ENCODE measurements at places on chromosomes 5 and 9.

DNA sequence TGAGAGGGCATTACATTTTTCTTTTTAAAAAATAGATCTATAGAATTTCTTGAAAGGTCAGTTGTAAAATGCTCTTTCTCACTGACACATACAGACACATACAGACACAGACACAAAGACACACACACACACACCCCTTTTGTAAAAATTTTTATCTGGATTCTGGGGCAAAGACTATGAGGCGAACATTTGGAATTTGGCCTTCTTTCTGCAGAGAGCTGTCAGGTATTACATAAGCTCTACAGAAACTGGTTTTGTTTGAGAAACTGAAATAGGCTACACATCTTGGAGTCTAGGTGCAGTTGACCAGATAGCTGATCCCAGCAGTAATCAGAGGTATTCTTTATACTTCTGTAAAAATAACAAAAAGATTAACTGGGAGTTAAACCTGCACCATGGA, 315.9 kb upstream of the RPS23 start:
- DNase-seq = no peak

- no peak for DNase-seq
Observed at GRCh38 chr5:82959466-82959865, 117.7 kb downstream of the TMEM167A start.

DNA sequence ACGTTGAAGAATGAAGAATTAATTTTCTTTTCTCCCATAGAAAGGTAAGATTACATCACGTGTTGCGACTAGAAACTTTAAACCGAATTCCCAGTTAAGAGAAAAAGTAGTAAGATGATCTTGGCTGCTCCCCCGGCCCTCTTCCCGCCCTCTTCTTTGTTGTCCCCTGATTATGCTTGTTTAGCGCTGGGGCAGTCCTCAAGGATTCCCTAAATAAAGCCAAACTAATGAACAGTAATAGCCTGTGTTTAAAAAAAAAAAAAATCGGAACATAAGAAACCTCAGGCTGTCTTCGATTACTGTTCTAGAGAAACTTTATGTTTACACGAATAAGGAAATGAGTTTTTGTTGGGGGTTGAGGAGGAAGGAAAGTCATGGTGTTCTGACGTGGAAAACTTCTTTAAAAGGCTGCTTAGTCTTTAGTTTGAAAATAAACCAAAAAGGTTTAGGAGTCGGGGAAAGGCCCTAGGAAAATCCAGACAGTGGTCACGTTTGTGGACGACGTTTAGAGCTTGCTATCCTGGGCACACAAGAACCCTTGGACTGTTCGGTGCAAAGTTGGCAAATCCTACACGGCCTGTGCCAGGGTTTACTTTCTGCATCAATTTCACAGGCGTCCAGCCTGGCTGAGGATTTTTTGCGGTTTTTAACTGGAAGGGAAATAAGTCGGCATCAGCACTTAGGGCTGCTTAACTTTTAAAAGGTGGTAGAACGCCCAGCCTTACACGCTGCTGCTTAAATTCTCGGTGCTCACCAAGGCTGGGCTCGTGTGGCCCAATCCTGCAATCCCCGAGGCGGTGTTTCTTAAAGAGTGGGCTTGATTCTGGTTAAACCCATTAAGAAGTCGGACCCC, 1.1 kb upstream of the MAT2B start:
- DNase-seq = peak; percentile 74

GRCh38 chr9:19465586-19466279, 56.9 kb downstream of the ACER2 start:
- DNase-seq = no peak

DNA sequence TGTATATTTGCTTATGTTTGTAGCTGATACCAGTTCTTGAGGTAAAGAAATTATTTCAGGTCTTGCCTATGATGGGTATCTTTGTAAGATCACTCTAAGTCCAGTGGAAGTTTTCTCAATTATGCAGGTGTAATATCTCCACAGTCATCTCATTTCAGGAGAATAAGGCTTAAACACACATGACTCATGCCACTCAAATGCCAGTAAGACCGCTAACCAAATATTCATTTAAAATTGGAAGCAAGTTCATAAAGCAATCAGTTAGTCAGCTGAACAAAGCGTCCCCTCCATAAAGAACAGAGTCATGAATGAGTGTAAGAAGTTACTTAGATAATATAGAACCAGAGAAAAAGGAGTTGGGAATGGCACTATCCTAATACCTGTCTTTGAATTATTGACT, 248.7 kb downstream of the LURAP1L start:
- no peak for DNase-seq

DNA sequence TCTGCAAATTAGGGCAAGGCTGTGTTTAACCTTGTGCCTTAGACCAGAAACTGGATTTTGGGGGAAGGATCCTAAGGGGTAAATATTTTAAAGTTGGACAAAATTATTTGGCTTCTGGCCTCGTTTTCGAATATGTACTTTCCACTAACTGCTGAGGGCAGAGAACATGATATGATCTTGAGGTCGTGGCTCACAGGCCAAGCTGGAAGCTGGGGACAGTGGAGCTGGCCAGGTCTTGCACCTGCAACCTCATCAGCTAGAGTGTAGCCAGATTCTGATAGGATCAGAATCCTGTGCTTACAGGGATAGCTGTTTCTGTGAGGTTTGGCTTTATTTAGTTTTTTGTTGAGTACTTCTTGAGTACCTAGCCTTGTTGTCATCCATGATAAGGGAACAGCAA, 24.9 kb downstream of the MAN2A1 start:
- DNase-seq = no peak

DNA sequence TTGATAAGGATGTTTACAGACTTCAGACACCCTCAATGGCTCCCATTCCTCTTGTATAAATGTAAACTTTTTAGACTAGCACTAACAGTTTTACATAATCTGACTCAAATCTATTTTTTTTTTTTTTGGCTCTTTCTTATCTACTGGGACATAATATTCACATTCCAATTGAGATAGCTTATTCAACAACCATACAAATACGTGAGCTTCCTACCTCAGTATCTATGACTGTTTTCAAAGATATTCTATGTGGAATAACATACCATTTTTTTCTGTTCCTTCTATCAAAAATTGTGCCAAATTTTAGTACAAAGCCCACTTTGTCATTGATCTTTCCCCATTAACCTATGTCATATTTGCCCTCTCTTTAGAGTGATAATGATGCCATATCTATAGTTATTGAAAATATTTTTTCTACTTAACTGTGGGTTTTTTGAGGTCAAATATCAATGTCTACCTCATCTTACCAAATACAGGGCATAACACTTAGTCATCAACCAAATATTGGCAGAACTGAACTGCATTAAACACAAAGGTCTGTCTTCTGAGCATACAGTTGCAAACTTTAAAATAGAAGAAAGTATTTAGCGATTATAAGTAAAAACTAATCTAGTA, 482.6 kb downstream of the PTPRD start:
- DNase-seq = no peak

- no peak for DNase-seq
Observed at GRCh38 chr9:127209948-127210640, 54.5 kb upstream of the GARNL3 start.

DNA sequence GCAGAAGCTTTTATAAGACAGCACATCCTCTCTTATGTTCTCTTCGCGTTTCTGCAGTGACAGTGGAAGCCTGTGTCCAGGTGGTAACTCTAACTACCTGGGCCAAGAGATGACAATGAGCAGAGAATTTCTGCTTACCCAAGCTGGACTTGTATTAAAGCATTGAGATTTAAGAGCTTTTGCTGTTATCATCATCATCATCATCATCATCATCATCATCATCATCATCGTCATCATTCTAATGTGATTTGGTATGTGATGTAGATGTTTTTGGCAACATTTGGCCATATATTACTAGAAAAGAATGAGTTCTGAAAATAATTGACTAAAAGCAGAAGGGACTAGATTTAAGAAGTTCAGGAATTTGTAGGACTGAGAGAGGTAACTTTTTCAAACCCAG, 401.3 kb downstream of the BRINP1 start:
- DNase-seq = no peak

GRCh38 chr5:68299575-68299974, 84.0 kb downstream of the PIK3R1 start:
- no peak for DNase-seq

GRCh38 chr5:162139190-162139589, 71.6 kb downstream of the GABRG2 start:
- DNase-seq = no peak

DNA sequence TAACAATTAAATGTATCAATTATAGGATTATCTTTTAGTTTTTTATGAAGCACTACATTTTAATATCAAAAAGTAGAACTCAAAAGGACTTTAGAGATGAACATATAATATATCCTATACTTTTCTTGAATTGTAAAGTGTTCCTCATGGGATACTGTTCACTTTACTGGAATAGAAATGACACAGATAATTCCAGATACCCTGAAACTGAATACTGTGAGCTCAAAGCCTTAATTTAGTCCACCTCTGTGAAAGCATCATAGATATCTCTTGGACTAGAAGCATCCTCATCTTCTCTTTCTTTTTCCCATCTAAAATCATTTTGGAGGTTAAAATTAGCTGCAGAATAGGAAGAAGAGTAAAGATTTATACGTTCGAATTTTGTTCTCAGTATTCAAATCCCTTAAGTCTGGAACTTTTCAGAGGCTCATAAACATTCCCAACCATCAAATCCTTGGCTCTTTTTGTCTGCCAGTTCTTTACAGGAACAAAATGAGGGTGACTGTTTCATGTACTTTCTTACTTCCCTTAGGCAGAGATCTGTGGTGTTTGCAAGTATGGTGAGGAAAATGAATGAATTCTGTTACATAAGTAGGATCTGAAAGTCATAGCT, 49.4 kb downstream of the ADAMTS19 start:
- DNase-seq = no peak

- no peak for DNase-seq
Observed at GRCh38 chr9:79284081-79284480, 287.7 kb upstream of the TLE4 start.

DNA sequence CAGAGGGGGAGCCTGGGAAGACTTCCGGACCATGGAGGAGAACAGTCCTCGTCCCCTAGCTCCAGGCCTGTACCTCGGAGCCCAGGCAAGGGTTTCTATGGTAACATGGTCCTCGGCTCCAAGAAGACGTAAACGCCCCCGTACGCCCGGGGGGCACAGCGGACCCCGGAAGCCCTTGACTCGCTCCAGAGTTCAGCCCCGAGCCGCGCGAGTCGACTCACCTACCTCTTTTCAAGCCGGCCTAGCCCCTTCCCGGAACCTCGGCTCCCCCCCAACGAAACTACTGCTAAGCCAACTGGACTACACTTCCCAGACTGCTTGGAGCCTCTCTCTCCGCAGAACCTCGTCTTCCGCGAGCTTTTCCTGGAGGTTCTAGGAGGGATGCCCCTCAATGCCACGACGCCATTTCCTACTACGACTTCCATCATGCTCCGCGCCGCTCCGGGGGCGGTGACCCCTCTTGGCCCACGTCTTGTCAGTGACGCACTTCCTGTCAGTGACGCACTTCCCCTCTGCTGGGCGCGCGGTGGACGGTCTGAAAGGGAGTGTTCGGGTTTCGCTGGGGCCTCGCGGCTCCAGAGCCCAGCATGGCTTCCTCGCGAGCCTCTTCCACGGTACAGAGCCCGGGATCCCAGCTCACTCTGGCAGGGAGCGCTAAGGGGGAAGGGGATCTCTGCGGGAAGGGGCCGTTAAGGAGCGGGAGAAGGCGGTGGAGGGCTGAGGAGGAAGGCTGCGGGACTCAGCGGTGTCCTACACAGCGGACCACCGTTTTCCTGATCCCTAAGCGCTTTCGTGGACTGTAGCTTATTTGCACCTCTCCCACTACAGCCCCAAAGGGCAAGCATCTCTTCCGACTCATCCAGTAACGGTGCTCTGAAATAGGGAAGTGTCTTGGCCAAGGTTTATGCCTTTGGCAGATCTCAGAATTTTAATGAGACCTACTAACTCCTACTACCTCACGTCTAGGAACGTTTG, at the start of the genes CDC26 and PRPF4:
Gene CDC26, minus strand, starts transcription at position 416 of the 975 bp plus-strand sequence. CDS start 3,065 bp downstream, outside the sequence.
Gene PRPF4, plus strand, starts transcription at position 502 of the 975 bp plus-strand sequence. Its CDS starts 86 bp downstream, at position 588.
- peak; percentile 97 for DNase-seq

DNA sequence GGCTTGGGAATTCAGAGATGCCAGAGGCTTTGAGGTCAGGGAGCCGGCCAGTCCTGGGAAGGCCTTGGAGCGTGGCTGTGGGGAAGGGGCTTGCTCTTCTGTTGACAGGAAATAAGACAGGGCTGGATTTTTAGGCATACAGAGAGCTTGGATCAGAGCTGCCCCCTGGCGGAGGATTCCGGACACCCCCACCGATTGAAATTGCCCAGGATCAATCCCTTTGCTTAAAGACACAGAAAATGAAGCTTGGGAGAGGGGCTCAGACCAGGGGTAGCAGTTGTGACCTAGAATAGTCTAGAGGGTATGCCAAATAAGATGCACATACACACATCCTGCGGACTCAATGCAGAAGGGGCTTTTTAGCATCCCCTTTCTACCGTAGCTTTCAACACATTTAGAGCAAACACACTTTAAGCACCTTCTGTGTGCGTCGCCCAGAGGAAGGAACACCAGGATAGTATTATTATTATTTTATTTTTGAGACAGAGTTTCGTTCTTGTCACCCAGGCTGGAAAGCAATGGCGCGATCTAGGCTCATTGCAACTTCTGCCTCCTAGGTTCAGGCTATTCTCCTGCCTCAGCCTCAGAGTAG, 1.7 kb upstream of the NTMT1 start:
- no peak for DNase-seq

GRCh38 chr9:106107716-106108115, 413.4 kb downstream of the TMEM38B start:
- no peak for DNase-seq

GRCh38 chr9:69465473-69465872, 140.5 kb downstream of the ENTREP1 start:
- DNase-seq = no peak

DNA sequence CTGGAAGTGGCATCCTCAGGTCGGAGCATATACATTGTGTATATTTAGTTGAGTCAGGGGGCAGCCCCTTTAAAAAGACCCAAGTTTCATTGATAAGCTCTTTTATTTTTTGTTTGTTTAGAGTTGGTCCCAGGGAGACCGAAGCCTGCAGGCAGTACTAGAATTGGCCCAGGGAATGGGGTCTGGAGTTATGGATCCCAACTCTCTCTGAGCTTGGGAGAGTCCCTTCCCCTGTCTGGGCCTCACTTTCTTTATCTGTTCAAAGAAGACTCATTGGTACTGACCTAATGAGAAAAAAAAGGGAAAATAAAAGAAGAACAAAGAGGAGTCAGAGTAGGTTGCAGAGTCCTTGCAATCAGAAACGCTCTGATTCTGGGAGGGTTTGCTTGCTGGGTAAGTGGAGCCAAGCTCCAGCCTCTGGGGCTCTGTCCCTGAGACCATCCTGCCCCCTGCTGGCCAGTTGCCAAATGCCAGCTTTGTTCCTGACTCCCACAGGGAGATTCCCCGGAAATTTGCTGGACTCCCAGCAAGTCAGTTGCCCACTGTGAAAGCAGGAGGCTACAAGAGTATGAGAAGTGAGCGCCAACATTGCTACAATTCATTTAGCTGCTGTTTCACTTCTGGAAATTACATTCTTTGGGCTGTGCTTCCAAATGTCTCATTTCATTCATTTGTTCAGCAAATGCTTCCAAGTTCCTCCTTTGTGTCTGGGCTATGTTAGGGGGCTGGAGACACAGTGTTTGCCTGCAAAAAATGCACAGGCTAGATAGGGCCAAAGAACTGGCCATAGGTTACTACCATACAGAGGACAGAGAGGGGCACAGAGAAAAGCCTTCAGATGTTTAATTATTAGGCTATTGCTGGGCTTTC, 156.2 kb downstream of the MELK start:
- DNase-seq = peak; percentile 20
